ENCODE measurements at places on chromosomes 3 and 15.

DNA sequence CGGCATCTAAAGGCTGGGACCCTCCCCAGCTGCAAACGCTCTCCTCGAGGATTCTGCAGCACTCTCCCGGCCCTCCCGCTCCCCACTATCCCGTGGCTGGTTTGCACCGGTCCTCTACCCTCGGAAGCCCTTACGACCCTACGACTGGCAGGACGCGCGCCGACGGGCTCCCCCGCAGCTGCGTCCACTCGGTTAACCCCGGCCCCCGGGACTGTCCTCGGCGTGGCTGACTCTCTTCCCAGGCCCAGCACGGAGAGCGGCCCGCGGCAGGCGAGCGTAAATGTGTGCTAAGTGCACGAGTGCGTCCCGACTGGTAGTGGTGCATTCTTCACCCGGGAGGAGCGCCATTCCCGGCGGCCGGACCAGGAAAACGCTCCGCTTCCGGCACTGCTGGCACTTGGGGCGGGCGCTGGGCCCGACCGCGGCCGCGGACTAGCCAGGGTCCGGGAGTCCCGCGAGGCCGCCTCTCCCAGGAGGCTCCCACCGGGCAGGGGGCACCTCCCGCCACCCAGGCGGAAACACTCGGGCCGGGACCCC lies 508 bp downstream of the GORASP1 start:
- no peak for DNase-seq

GRCh38 chr3:165895919-165896318 lies 58.7 kb upstream of the BCHE start:
- no peak for DNase-seq

- no peak for DNase-seq
These were observed 634.3 kb upstream of the GOLIM4 start for GRCh38 chr3:168730073-168730472.

DNA sequence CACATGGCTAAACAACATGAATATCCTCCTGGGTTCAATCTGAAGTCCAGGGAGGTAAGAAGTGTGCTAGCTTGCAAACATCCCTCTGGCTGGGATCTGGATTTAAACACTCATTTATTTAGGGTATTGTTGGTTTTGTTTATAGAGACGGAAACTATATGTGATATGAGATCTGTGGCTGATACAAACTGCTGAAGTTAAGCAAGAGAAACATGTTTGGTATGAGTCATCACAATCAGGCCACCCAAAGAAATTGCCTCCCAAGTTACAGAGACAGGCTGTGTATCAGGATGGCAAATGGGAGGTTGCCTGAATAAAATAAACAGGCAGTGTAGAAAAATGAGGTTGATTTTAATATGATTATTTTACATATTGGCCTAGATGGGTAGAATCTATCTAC lies 562.1 kb downstream of the IGSF11 start:
- DNase-seq = no peak

GRCh38 chr3:134795746-134796280 lies 753 bp downstream of the EPHB1 start:
- DNase-seq = no peak

GRCh38 chr3:172159962-172160538 lies 120.7 kb downstream of the FNDC3B start:
- DNase-seq = no peak

Measured in omental fat pad (tissue), 4 donors.